Posterior vena cava (tissue), 2 donors: ENCODE measurements at places on chromosomes 7 and 10.

GRCh38 chr7:111657018-111657417 is 94.7 kb upstream of the IMMP2L start:
- DNase-seq = no peak

- no peak for DNase-seq
Measured at GRCh38 chr7:143415742-143416397, 7.2 kb upstream of the EPHA1 start.

DNA sequence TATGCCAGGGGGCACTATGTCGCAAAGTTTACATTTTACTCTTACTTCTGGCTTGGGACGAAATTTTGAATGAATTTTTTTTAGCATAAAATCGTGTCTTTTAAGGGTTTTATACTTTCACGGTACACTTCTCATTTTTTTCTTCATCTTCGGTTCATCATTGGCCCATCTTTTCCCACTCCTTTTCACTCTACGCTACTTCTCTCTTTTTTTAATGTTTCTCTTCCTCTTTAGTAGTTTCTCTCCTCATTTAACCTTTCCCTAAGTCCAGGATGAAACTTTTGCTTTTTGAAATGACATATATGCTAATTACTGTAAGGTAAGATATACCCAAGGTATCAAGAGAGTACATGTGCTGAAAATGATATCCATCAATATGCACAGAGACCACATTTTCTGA is 39.5 kb downstream of the C7orf33 start:
- DNase-seq = no peak

- no peak for DNase-seq
Measured at GRCh38 chr7:117171106-117171505, 151.8 kb downstream of the WNT2 start.

GRCh38 chr10:33196710-33197491 is 137.6 kb downstream of the NRP1 start:
- DNase-seq = no peak

DNA sequence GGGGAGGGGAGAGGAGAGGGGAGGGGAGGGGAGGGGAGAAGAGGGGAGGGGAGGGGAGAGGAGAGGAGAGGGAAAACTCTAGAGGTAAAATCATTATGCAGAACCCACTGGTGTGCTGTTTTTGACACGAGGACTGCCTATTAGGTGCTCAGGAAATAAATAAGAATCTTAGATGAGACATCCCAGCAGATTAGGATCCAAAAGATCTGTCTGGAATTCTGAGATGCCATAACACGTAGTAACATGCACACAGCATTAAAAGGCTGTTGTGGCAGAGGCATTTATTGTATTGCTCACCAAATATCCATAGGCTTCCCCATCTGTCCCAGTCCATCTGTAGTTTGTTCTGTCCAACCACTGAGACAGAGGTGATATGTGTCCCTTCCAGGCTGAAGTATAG is 40.8 kb upstream of the KMT2E start:
- DNase-seq = no peak

DNA sequence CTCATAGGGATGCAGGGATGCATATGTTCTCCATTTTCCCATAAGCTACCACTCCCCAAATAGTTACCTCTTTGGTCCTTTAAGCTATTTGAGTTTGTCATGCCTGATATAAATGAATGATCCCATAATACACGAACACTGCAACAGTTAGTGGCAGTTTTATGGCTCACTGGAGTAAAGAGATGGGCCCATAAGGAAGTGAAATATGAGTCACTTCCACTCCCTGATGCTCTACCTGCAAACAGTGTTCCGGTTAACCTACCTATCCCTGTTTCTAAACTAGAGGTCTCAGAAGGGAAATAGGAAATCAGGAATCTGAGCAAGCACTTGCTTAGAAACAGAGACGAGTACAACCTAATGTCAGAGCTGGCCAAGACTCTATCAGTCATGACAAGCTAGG is 71.7 kb downstream of the CALD1 start:
- DNase-seq = no peak

DNA sequence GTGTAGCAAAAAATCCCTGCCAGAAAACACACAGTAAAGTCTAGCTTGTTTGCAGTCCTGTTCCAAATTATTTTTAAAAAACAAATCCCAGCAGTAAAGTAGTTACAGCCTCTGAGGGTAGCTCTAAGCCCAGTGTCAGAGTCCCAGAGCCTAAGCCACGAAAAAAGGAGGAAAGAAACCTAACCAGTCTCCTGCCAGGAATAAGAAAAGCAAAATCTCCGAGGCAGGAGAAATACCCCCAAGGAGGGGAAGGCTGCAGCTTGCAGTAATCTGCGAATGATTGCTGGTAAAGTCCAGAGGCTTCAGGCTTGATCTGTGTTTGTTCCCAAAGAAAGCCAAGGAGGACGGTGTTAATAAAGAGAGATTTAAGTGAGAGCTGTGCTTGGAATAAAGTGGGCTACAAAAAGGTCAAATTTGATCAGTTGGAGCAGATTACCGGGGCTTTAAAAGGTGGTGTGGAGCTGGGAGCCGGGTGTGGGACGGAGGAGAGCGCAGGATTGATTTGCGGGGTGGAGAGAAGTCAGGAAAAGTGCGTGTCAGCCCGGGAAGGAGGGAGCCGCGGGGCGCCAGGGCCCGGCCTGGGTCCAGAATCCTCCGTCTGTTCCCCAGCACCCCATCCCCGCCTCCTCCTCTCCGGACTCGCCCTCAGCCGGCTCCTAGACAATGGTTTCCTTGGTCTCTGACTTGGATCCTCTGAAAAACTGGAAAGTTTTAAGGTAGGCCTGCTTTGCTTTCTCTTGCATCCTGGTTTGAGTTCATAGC is 219.4 kb upstream of the CELF2 start:
- no peak for DNase-seq

GRCh38 chr7:159061674-159062212 is 82.9 kb downstream of the VIPR2 start:
- DNase-seq = no peak

DNA sequence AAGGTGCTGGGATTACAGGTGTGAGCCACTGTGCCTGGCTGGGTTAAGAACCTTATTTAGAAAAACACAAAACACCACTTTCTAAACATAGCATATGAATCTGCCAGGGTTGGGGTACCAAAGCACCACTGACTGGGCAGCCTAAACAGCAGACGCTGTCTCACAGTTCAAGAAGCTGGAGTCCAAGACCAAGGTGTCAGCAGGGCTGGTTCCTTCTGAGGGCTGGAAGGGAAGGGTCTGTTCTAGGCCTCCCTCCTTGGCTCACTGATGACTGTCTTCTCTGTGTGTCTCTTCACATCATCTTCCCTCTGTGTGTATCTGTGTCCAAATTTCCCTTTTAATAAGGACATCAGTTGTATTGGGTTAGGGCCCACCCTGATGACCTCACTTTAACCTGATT is 49.6 kb downstream of the HIPK2 start:
- DNase-seq = no peak

DNA sequence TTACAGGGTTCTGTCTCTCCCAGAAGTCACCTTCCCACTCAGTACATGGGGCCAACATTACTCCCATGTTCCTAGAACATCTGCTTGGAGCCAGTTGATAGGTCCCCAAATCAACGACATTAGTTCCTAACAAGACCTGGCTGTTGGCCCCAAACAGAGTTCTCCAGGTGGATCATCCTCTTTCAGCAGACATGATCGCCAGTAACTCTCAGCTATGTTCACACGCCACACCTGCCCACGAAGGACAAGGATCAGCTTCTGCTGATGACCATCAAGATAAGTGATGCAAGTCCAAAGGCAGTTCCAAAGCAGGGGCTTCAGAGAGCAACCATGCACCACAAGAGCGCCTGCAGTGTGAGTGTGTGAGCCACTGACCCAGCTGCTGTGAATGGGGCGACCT is 11.0 kb downstream of the ZNF777 start:
- no peak for DNase-seq

DNA sequence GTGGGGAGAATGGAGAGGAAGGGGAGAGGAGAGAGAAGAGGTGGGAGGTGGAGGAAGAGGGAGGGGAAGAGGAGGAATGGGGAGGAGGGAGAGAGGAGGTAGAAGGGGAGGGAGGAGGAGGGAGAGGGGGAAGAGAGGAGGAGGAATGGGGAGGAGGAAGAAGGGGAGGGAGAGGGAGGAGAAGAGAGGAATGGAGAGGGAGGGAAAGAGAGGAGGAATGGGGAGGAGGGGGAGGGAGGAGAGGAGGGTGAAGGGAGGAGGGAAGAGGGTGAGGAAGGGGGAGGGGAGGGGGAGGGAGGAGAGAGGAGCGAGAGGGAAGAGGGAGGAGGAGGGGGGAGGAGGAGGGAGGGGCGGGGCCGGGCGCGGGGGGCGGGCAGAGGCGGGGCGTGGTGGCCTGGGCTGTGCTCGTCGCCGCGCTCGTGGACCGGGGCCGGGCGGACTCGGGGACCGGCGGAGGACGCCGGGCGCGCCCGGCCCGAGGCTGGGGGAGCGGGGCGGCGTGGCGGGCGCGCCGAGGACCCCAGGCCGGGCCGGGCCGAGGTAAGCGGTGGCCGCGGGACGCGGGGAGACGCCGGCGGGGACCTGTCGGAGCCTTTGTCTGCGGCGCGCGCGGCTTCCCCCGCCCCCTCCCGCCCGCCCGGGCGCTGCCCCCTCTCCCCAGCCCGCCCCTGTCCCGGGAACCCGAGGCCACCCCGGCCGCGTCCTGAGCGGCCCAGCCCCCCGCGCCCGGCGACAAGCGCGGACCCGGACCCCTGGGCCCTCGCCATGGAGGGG is at the start of gene SLC29A4:
Gene SLC29A4 (plus strand): TSS at position 401 of the 774 bp plus-strand sequence. CDS start 4,874 bp downstream, outside the sequence.
- no peak for DNase-seq
